ENCODE measurements at places on chromosomes 11 and 22.

- DNase-seq: no peak
Measured at GRCh38 chr11:43922744-43923405, 19.6 kb upstream of the C11orf96 start.

DNA sequence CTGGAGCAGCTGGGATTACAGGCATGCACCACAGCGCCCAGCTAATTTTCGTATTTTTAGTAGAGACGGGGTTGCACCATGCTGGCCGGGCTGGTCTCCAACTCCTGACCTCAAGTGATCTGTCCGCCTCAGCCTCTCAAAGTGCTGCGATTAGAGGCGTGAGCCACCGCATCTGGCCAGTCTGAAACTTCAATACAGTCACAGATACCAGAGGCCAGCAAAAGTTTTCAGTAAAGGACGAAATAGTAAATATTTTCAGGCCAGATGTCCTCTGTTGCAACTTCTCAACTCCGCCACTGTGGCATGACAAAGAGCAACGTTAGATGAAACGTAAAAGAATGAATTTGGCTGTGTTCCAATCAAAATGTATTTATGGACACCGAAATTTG is 403.6 kb downstream of the MN1 start:
- DNase-seq: no peak

GRCh38 chr22:27204817-27205216 is 547.4 kb downstream of the MIAT start:
- no peak for DNase-seq

DNA sequence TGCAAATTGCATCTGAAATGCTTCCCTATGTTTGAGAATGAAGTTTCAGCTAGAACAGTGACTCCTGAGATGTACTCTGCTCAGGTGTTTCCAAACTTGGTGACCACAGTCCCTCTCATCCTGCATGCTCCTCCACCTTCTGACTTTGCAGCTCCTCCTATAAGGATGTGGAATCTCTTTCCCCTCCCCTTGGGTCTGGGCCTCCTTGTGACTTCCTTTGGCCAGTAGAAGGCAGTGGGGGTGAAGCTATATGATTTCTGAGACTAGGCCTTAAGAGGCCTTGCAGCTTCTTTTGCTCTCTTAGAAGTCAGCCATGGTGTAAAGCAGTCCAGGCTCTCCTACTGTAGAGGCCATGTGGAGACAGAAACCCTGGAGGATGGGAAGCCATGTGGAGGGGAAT is 50.7 kb downstream of the CSF2RB start:
- no peak for DNase-seq

DNA sequence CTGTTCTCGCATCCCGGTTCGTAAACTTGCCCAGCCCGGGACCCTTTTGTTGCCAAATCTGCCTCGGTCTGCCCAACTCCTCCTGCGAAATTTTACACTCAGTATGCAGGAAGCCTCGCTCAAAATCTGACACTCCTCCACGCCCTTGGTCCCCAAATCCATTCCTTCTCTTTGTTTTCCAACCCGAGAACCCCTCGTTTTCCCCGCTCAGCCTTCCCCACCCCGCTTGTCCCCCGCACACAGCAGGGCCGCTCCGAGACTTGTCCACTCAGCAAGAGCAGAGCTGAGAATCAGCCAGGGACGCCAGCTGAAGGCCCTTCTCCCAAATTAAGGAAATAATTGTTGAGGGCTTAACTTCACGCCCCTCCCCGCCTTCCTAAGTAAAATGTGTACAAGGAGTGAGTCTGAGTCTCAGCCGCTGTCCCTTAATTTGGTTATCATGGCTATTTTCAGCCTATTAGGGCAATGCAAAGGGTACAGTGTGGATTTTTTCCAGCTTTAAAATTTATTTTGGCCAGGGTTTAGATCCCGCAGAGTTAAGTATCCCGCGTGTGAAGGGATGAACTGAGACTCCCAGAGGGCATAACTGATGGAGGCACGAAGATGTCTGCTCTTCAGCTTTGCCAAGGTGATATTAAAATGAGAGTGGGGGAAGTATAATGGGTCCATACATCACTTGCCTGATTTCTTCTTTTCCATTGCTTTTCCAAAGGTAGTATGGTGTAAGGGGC is 581 bp upstream of the FBXO3 start:
- DNase-seq: no peak

DNA sequence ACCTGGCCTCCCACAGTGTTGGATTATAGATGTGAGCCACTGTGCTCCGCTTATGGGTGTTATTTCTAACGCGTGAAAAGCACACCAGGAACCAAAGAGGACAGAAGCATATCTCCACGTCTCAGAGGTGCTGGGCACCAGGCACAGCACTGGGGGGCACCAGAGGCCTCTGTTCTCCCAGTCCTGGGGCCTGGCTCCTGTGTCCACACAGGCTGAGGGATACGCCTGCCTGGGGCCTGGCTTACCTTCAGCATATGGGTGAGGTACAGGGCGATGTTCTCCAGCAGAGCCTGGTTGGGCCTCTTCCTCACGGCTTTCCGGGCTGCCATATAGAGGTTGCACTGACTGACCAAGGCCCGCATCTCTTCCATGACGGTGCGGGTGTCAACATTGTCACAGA is 24.7 kb upstream of the NAP1L4 start:
- no peak for DNase-seq

- DNase-seq: no peak
Measured at GRCh38 chr11:109856928-109857327, 236.3 kb upstream of the ZC3H12C start.

GRCh38 chr11:67666303-67666645 is 8.1 kb downstream of the ALDH3B2 start:
- no peak for DNase-seq

- DNase-seq: no peak
Measured at GRCh38 chr11:117945047-117945810, 16.0 kb upstream of the TMPRSS13 start.

DNA sequence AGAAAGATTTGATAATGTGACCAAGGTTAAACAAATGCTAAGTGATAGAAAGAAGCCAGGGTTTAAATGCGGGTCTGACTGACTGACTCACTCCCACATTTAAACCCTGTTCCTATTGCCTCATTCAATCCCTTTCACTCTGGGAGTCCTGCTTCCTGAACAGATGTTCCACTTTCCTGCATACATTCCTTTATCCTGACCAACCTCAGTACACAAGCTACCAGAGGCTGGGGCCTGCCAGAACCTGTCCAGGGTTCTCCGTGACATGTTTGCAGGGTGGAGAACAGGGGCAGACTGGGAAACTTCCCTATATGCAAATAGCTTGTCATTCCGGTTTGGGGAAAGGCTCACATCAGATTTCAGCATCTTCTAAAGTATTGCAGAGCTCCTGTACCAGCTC is 3.0 kb upstream of the ANKK1 start:
- no peak for DNase-seq

DNA sequence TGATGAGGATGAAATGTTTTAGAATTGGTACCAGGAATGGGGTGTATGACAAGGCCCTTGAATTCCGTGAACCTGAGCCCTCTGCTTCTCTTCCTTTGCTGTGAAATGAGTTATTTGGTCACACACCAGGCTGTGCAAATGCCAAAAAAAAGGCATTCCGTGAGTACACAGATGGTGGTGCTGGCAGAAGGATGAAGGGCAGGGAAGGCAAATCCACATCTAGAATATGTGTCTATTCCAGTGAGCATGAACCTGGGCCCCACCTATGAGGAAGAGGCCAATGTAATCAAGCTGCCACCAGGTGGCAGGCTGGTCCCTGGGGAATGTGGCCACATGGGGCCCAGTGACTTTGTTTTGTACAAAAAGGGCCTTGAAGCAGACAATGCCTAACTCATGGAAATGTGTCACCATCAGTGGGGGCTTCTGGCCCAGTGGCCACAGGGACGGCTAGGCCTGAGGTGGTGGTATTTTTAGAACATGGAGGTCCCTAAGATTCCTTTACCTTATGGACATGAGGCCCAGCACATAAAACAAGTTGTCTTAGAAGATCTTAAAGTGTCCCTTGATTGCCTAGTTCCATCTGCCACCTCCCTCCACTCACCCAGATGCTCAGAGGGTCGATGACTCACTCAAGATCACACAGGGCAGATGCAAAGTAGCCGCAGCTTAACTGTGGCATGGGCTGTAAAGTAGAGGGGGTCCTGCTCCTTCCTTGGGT is 3.9 kb upstream of the RNF215 start:
- DNase-seq: peak; percentile 83
